Natural killer cell treated with Interleukin-12 subunit alpha and Interleukin-12 subunit beta and Interleukin-15 and Interleukin-18, amount 100 ng/mL, for 72 hours (primary cell): ENCODE measurements at places on chromosomes 13 and 19.

- H3K4me3 ChIP-seq = no peak overlapping the region
- no peaks in the 10 kb centered on the region for H3K36me3 ChIP-seq
- DNase-seq = no peak
- H3K27ac ChIP-seq = no peak overlapping the region
- H3K4me1 ChIP-seq = no peaks in the 10 kb centered on the region
Observed at GRCh38 chr13:82344867-82345266, 1537.4 kb downstream of the SLITRK1 start.

DNA sequence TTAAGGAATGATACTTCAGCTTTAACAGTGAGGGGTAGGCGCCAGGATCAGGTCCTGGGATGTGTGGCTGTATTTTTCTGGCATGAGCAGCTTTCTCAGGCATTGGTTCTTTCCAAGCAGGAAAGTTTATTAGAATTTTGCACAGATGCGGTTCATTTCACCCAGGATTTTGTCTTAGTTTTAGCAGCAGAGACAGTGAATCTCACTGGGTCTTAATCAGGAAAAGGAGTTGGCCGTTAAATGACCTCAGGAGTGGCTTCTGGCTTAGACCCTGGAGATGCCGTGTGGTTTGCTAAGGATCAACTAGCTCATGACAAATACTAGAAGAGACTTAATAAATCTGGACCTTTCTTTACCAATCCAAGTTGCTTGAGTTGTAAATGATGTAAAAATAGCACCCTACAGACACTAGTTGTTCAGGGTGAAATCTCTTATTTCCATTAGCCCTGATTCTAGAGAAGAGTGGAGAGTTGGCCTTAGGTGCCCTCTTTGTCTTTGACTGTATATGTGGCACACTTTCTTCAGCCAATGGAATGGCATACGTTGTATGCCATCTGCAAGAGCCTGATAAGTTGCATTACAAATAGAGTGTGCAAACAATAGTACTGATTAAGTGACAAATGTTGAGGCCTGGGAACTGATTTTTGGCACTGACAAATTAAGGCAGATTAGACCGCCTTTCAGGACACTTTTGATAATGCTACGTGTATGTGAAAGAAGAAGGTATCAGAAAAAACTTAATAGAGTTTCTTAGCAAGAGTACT lies 34.0 kb downstream of the LRCH1 start:
- H3K27ac ChIP-seq = no peak overlapping the region
- DNase-seq = no peak
- peaks cover 34% of the 10 kb centered on the region for H3K4me1 ChIP-seq
- H3K4me3 ChIP-seq = no peak overlapping the region
- no peaks in the 10 kb centered on the region for H3K27me3 ChIP-seq
- no peaks in the 10 kb centered on the region for H3K36me3 ChIP-seq

GRCh38 chr13:112880976-112881540 lies 88.0 kb upstream of the MCF2L start:
- DNase-seq = no peak
- no peaks in the 10 kb centered on the region for H3K4me1 ChIP-seq
- H3K27ac ChIP-seq = no peak overlapping the region
- no peaks in the 10 kb centered on the region for H3K36me3 ChIP-seq
- H3K27me3 ChIP-seq = no peaks in the 10 kb centered on the region

DNA sequence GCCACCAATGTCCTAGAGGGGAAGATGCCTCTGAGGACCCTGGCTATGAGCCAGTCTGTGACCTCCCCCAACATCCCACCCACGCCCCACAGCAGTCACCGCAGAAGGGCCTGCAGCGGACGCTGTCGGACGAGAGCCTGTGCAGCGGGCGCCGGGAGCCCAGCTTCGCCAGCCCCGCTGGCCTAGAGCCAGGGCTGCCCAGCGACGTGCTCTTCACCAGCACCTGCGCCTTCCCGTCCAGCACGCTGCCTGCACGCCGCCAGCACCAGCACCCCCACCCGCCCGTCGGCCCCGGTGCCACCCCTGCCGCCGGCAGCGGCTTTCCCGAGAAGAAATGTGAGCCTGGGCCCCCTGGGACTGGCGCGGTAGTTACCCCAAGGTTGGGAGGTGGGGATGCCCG lies 30.6 kb downstream of the DPF1 start:
- no peak overlapping the region for H3K27ac ChIP-seq
- no peaks in the 10 kb centered on the region for H3K4me1 ChIP-seq
- DNase-seq = peak; percentile 58
- no peak overlapping the region for H3K4me3 ChIP-seq
- no peaks in the 10 kb centered on the region for H3K27me3 ChIP-seq
- H3K36me3 ChIP-seq = no peaks in the 10 kb centered on the region

GRCh38 chr19:54882758-54883157 lies 8.7 kb downstream of the FCAR start:
- peak overlapping the region; percentile 82 for H3K27ac ChIP-seq
- H3K27me3 ChIP-seq = peaks cover 9% of the 10 kb centered on the region
- peak overlapping the region; percentile 50 for H3K4me3 ChIP-seq
- DNase-seq = peak; percentile 73
- H3K4me1 ChIP-seq = peaks cover 6% of the 10 kb centered on the region

DNA sequence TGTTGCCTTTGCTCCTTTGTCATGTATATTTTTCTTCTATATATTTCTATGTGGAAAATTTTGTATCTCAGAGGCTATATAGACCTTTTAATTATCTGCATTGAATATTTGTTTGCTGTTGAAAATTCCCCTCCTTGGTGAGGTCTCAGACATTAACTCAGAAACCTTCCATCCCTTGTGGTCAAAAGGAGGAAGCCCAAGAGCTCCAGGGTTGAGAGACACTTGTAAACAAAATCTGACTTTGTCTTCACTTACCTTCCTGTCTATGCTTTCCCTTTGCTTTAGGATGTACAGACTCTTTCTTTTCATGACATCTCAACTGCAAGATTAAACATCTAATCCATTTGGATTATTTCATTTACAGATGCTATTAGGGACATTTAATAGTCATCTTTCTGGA lies 157.5 kb downstream of the PCDH20 start:
- no peak for DNase-seq
- no peak overlapping the region for H3K27ac ChIP-seq
- H3K27me3 ChIP-seq = no peaks in the 10 kb centered on the region
- H3K4me1 ChIP-seq = no peaks in the 10 kb centered on the region
- no peak overlapping the region for H3K4me3 ChIP-seq

DNA sequence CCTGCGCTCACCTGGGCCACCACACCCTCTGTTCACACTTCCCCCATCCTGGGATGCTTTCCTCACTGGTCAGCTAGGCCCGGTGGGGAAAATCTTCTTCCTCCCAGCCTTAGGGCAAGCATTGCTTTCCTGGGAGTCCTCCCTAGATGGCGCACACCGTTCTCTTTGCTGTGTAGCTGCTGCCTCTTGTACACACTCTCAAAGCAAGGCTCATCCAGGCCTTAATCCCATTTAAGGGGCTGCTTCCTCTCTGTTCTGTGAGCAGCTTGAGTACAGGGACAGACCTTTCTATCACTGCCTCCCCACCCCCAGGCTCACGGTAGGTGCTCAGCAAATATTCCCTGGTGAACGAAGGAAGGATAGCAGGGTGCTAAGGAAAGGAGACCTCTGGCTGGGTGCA lies 11.1 kb downstream of the SLC7A10 start:
- no peak overlapping the region for H3K27ac ChIP-seq
- H3K4me1 ChIP-seq = no peaks in the 10 kb centered on the region
- no peaks in the 10 kb centered on the region for H3K36me3 ChIP-seq
- no peaks in the 10 kb centered on the region for H3K27me3 ChIP-seq
- no peak overlapping the region for H3K4me3 ChIP-seq

DNA sequence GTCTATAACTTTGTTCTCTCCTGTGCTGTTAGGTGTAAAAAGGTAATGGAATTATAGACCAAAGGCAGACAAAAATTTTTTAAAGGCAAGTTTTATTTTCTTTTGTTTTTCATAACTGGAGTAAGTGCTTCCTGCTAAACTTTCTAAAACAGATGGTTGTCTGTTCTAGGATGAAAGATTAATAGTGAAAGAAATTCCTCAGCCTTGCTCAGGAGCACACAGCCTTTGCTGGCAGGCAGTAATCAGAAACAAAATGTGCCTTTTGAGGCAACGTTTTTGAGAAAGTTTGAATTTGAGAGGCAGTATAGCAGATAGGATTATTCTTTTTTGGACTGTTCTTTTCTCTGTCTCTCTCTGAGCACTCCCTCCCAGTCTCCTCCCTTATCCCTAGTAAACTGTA lies 2749.5 kb downstream of the PCDH9 start:
- H3K4me3 ChIP-seq = no peak overlapping the region
- H3K36me3 ChIP-seq = no peaks in the 10 kb centered on the region
- no peaks in the 10 kb centered on the region for H3K27me3 ChIP-seq
- no peak for DNase-seq
- H3K27ac ChIP-seq = no peak overlapping the region

- H3K4me3 ChIP-seq = peak overlapping the region; percentile 0
- H3K27me3 ChIP-seq = peaks cover 21% of the 10 kb centered on the region
- DNase-seq = no peak
- peak overlapping the region; percentile 12 for H3K27ac ChIP-seq
Observed at GRCh38 chr13:45108716-45109101, 11.6 kb upstream of the GTF2F2 start.

DNA sequence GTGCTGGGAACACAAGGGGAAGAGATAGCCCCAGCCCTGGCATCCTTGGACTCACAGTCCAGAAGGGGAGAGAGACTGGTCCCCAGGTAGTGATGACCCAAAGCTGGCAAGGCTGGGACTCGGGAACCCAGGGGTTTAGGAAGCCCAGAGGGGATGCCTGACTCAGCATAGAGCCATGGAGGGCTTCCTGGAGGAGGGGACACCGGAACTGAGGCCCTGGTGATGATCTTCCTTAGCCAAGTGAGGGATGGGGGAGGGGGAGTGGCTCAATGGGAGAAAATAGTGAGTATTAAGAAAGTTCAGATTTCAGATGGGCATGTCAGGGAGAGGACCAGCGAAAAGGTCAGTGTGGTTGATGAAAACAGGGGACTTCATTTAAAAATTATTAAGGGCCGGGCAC lies 26.8 kb downstream of the EXOC3L2 start:
- peaks cover 11% of the 10 kb centered on the region for H3K4me1 ChIP-seq
- no peak overlapping the region for H3K4me3 ChIP-seq
- H3K27me3 ChIP-seq = peaks cover 30% of the 10 kb centered on the region
- H3K36me3 ChIP-seq = no peaks in the 10 kb centered on the region

GRCh38 chr19:40549007-40549708 lies 27.5 kb upstream of the SHKBP1 start:
- H3K27ac ChIP-seq = no peak overlapping the region
- peaks cover 43% of the 10 kb centered on the region for H3K27me3 ChIP-seq
- H3K4me1 ChIP-seq = peaks cover 9% of the 10 kb centered on the region

DNA sequence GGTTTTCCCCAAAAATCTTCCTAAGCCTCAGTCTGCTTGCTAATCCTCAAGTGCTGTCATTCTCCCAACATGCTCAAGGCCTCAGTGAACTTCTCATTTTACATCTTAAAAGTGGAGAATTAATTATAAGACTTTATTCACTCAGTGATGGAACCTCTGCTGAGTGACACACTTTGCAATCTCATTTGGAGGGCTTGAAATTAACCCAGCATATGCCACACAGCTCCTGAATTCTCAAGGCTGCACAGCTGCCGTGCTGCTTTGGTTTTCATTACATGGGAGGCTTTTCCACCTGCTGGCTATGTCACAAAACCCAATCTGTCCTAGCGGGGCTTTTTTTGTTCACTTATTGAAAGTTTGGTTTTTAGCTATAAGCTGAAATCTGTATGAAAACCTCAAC lies 28.3 kb upstream of the SERPINE3 start:
- no peak overlapping the region for H3K27ac ChIP-seq
- H3K27me3 ChIP-seq = peaks cover 18% of the 10 kb centered on the region
- H3K4me3 ChIP-seq = no peak overlapping the region
- H3K36me3 ChIP-seq = no peaks in the 10 kb centered on the region

DNA sequence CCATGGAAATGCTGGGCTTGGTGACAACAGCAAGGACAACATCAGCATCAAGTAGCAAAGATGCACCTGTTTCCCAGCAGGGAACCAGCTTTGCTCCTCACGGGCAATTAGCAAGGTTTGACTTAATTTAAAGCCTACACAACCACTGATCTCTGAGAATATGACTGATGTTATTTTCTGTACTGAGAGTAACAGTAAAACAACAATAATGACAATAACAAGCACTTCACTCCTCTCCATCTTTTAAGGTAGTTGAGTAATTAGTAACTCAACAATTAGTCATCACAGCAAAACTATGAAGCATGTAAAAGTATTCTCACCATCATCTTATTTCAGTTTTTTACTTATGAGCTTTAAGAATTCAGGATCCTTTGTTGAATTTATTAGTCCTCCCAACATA lies 37.3 kb downstream of the ENOX1 start:
- no peaks in the 10 kb centered on the region for H3K27me3 ChIP-seq
- H3K27ac ChIP-seq = no peak overlapping the region
- no peak for DNase-seq
- peaks cover 5% of the 10 kb centered on the region for H3K36me3 ChIP-seq
- no peak overlapping the region for H3K4me3 ChIP-seq

GRCh38 chr19:58182577-58182988 lies 278 bp upstream of the ZNF274 start:
- H3K4me1 ChIP-seq = peaks cover 20% of the 10 kb centered on the region
- H3K36me3 ChIP-seq = peaks cover 54% of the 10 kb centered on the region
- peak overlapping the region; percentile 100 for H3K27ac ChIP-seq

- H3K4me1 ChIP-seq = no peaks in the 10 kb centered on the region
- DNase-seq = peak; percentile 84
- H3K36me3 ChIP-seq = no peaks in the 10 kb centered on the region
- no peaks in the 10 kb centered on the region for H3K27me3 ChIP-seq
Observed at GRCh38 chr19:12766051-12766521, 9.3 kb downstream of the HOOK2 start.

- no peak for DNase-seq
- H3K4me1 ChIP-seq = no peaks in the 10 kb centered on the region
- no peaks in the 10 kb centered on the region for H3K27me3 ChIP-seq
- H3K36me3 ChIP-seq = peaks cover 4% of the 10 kb centered on the region
- no peak overlapping the region for H3K4me3 ChIP-seq
Observed at GRCh38 chr13:105679838-105680237, 855.6 kb downstream of the EFNB2 start.

GRCh38 chr19:44876930-44877535 lies 14.0 kb upstream of the TOMM40 start:
- no peak overlapping the region for H3K4me3 ChIP-seq
- no peaks in the 10 kb centered on the region for H3K4me1 ChIP-seq
- DNase-seq = no peak
- H3K27me3 ChIP-seq = peaks cover 6% of the 10 kb centered on the region
- no peak overlapping the region for H3K27ac ChIP-seq

DNA sequence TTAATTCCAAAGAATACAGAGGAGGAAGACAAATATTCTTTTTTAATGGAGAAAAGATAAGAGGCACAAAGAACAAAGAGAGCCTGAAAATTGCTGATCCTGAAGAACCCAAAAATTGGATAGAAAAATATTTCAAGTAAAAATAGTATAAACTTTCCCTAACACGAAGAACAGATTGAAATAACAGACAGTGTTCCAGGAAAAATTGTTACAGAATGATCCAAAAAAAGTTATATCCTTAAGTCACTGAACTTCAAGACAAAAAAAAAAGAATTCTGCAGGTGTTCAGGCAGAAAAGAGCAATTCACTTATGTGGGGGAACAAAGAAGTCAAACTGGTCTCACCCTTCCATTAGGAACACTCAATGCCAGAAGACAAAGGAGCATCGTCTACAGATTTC lies 160.2 kb downstream of the KLF12 start:
- H3K27me3 ChIP-seq = no peaks in the 10 kb centered on the region
- peaks cover 4% of the 10 kb centered on the region for H3K36me3 ChIP-seq
- no peak overlapping the region for H3K4me3 ChIP-seq
